RPMI8226 (cell line): ENCODE measurements at places on chromosomes 2 and 18.

- DNase-seq, result no peak
Measured at GRCh38 chr18:54616220-54616848, 25.3 kb downstream of the DYNAP start.

- peak; percentile 68 for DNase-seq
Measured at GRCh38 chr2:8684540-8684877, 2.7 kb downstream of the ID2 start.

GRCh38 chr18:48020337-48021250 is 90.1 kb upstream of the SMAD2 start:
- DNase-seq, result no peak

- DNase-seq, result no peak
Measured at GRCh38 chr2:88955607-88956006, 264.1 kb downstream of the RPIA start.

- no peak for DNase-seq
Measured at GRCh38 chr2:155715705-155716104, 616.8 kb downstream of the NR4A2 start.

DNA sequence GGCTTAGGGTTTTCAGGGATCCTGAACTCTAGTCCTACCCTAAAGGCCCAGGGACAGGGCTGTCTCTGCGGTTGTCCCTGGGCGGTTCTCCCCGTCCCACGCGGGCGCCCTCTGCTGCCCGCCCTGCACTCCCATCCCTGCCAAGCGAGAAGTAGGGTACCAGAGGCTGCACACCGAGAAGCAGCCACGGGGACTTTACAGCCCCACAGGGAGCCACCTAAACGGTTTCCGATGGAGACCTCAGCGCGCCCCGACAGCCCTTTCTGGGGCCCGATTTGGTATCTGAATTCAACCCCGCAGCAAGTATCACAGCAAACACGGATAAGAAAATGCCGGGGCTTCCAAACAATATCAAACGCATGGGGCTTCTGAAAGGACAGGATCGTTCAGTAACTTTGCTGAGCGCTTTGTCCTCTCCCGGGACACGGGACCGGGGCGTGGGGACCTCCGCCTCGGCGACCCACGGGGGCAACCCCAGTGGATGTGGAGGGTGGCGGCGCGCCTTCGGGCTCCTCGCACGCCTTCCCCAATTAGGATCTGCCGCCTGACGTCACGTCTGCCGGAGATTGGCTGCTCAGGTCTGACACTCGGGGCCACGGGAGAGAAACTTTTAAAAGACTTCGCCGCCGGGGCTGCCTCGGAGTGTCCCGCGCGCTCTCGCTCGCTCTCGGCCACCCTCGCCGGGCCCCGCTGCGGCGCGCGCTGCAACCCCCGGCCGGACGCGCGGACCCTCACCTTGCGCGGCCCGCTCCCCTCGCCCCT is at the start of gene LTBP1:
LTBP1 (plus strand) TSS at position 640 of the 762 bp plus-strand sequence. CDS start 372 bp downstream, outside the sequence.
- DNase-seq, result peak; percentile 80

DNA sequence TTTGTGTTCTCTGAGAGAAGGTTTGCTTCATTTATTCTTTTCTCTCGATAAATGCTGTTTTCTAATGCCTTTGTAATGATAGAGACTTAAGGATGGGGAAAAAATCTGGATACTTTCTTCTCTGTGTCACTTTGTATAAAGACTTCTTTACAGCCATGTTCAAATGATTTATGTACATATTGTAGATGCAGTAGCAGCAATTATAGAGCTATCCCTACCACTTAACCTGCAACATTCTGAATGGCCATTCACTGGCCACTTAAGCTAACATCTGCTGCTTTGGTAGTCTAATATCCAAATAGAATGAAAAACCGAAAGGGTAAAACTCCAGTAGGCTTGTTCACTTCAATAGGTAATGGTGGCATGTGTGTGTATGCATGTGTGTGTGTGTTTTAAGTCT is 97.8 kb downstream of the CSRNP3 start:
- no peak for DNase-seq
